ENCODE measurements at places on chromosomes 4 and X.

DNA sequence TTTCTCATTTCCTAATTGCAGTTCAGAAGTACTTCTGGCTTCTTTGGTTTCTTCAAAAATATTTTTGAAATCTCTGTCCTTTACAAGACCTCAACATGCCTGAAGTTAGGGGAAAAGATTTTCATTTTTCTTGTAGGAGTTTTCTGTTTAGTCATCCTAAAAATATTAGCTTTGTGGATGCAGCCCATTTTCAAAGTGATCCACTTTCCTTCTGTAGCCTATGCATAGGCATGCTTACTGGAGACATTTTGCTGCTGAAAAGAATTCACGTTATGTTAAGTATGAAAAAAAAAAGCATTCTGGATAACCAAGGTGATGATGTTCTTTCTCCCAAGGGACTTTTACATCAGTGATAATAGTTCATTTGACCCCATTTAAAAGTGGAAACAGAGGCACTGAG lies 245.6 kb downstream of the THOC2 start:
- DNase-seq, result no peak

DNA sequence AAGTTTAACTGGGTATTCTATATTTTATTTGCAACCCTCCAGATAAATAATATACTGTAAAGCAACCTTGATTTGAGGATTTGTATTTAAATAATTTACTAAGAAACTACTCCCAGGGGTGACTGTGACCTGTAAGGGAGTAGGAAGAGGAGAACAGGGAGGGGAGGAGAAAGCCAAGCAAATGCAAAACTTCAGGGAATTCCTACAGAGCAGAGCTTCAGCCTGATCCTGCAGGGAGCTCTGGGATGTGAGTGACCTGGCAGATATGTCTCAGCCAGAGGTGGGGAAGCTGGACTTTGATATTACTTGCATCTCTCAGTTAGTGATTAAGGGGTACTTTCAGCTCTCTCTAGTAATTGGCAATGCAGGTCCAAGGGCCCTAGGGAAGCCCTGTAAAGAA lies 302.0 kb downstream of the FRMPD4 start:
- DNase-seq, result no peak

DNA sequence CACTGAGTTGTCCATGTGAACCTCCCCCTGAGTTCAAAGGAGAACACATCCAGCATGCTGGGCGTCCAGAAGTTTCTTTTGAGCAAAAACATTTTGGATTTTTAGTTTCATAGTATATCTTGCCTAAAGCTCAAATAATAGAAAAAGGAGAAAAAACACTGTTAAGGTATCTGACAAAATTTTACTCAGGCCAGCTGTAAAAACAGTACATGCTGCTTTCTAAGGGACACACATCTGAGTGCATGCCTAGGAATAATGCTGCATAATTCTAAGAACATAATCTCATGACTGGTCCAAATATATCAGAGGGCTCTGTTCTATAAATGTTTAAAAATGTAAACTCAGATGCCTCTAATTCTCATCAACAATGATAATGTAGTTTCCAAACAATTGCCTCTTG lies 561.3 kb upstream of the INTU start:
- DNase-seq, result no peak

DNA sequence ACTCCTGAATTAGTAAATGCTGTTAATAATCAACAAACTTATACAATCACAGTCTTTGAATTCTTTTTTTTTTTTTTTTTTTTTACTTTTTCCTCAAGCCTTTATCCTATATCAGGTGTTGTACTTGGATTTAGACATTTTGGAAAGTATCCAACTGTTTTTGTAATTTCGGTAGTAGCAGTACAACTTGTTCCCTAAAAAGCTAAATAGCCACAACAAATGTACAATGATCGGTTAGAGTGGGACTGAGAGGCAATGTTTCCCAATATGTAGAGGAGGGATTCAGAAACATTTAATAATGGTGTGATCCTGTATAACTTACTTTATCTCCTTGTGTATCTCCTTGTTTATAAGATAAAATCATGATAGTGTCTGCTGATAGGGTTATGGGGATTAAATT lies 343.1 kb downstream of the GRID2 start:
- no peak for DNase-seq

DNA sequence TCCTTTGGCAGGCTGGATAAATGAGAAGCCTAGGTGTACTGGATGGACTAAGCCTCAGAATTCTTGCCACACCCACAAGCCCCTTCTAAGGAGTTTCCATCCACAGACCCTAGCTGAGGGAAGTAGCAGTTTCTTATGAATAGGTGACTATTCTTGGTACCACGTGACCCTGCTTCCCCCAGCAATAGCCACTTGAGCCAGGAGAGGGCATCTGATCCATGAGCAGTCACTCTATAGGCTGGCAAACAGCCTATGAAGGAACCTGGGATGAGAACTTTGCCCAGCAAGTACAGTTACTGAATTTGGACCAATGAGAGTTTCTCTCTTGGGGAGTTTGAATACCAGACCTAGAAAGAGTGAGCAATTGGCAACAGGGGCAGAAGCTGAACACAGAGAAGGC lies 84.0 kb downstream of the RTL9 start:
- peak; percentile 9 for DNase-seq

- no peak for DNase-seq
Observed at GRCh38 chrX:121949041-121949760, 901.8 kb downstream of the GLUD2 start.
